NCI-H446 (cell line): ENCODE measurements at places on chromosomes 3 and 15.

DNA sequence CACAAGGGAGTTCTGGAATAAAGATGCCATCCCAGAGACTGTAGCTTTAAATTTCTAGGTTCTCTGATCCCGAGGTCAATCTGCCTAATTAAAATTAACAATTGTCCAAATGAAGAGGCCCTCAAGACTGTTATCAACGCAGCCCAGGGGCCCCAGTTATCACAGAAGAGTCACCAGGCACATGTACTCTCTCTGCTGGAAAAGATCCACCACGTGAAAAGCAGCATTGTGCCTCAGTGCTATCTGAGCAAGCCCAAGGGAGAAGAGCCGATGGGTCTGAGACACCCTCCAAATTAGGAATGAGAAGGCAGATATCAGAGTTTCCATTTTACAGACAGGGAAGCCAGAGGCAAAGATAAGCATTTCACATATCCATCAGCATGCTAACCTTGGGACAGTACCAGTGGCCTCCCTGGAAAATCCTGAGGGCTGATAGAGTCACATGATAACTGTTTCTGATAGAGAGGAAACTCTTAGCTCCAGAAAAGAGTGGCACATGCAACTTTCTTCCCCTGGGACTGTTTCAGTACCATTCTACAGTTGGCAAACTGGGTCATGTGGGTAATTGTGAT lies 55.5 kb downstream of the ITGB5 start:
- DNase-seq, result no peak

DNA sequence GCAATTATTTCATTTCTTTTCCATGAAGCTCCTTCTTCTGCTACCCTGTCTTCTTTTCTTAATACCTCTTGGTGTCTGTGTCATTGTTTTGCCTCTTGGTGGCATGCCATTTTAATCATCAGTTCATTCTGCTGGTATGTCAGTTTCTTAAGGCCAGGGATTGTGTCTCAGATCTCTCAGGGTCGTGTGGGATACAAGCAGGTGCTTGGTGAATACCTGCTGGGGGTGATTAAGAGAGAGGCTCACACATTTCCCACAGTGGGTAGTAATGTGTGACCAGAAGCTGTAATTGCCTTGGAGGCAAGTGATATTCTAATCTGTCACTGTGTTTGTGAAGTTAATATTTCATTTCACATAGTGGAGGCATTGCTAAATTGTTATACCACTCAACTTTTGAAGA lies 361.4 kb upstream of the TRIM42 start:
- DNase-seq, result no peak

- no peak for DNase-seq
These were observed 46.1 kb downstream of the BTD start for GRCh38 chr3:15647611-15648167.

- no peak for DNase-seq
These were observed 45.6 kb downstream of the CHST2 start for GRCh38 chr3:143165211-143165610.

GRCh38 chr3:167728632-167729323 lies 5.9 kb downstream of the PDCD10 start:
- no peak for DNase-seq

DNA sequence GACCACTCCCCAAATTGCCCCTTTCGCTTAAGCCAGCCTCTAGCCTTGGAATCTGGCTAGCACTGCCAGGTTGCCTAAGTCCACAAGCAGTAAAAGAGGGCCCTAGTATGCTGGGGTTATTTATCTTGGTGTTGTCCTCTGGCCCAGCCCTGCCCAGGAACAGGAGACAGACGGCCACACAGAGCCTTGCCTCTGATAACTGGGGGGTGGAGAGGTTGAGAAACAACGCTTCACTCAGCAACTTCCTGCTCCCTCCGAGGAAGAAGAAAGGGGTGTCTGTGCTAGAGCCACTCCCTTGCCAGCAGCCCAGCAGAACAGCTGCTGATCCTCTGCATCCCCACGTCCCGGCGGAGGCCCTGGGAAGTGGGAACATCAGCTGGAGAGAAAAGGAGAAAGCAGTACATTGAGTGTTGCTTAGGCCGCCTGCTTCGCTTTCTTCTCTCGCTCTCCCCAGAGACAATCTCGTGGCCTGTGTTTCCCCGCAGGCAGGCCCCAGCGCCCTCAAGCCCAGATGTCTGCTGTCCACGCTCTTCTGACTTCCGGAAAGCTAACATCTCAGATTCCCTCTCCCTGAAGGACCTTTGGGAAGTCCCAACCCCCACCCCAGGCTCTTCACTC lies 22.6 kb upstream of the C3orf70 start:
- no peak for DNase-seq

DNA sequence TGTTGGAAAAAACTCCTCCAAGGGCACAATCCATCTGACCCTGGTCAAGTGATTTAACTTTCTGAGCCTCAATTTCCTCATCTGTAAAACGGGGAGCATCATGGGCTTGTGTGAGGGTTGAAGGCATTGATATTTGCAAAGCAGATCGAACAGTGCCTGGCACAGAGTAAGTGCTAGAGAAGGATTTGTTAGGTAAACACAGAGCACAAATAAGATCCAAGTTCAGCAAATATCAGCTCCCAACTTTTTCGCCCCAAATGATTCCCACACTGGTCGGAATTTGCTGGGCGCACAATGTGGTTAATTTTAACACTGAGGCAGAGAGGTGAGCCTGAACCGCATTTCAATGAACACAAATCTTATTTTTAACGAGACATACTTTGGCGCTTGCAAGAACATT lies 76.3 kb upstream of the ATP2B2 start:
- DNase-seq, result no peak
